ENCODE measurements at places on chromosomes 16 and 17.

- DNase-seq, result no peak
Observed at GRCh38 chr16:69880640-69881133, 70.4 kb upstream of the CLEC18A start.

DNA sequence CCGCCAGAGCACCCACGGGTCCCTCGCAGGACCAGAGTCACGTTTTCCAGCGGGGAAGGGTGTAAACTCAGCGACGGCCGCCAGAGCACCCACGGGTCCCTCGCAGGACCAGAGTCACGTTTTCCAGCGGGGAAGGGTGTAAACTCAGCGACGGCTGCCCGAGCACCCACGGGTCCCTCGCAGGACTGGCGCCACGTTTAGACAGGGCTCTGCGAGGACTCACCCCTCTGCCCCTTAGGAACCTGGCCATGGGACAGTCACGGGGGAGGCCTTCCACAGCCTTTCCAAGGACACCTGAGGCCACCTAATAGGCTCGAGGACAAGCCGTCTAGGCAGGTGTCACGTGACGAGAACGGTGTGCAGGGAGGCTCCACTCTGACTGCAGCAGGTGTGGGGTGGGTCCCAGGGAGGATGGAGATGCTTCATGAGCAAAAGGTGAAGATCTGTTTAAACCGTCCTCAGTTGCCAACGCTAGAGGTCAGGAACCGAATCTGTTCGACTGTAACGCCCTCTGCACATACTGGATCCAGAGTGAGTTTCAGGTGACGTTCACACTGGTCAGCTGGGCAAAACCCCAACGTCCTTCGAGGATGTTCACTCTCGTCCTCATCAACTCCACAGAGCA, 48.0 kb upstream of the METRNL start:
- no peak for DNase-seq

- no peak for DNase-seq
Observed at GRCh38 chr16:66979011-66979717, 9.2 kb upstream of the CES4A start.

DNA sequence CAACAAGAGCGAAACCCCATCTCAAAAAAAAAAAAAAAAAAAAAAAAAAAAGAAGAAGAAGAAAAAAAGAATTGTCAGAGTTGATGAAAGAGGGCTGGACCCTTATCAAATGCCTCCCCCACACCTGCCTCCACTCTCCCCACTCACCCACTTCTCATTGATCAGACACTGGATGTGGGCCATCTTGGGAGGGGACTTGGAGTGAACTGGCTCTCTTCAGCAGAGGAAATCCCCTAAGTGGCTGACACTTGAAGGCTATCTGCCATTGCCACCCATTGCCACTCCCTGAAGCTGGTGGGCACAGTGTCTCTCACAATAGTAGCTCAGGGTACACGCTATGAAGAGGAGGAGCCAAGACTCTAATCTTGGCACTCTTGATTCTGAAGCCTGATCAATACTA, 1.6 kb downstream of the ITGA2B start:
- DNase-seq, result no peak

- DNase-seq, result no peak
Observed at GRCh38 chr16:77049577-77049976, 141.4 kb upstream of the MON1B start.

DNA sequence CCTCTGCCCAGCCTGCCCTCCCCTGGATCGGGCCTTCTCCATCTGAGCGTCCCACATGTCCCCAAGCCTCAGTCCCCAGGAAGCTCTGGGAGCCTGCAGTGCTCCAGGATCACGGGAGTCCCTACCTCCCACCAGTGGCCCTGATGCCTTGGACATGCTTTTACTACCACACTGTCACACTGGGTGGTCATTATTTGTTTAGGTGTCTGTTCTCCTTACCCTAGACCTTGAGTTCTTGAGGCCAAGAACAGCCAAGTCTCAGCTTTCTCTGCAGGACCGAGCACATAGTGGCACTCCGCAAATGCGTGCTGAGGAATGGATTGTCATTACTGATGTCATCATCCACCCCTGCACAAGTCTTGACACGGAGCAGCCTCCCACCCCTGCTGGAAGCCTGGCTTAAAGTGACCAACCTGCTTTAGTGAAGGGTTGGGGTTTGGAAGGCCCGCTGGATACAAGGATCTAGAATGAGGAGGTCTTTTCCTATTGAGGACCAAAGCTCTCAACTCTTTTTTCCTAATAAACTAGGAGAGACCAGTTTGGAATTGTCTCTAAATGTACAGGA, 132.9 kb upstream of the CRHR1 start:
- DNase-seq, result no peak

GRCh38 chr17:67046398-67046797, 2.0 kb downstream of the CACNG1 start:
- DNase-seq, result no peak

DNA sequence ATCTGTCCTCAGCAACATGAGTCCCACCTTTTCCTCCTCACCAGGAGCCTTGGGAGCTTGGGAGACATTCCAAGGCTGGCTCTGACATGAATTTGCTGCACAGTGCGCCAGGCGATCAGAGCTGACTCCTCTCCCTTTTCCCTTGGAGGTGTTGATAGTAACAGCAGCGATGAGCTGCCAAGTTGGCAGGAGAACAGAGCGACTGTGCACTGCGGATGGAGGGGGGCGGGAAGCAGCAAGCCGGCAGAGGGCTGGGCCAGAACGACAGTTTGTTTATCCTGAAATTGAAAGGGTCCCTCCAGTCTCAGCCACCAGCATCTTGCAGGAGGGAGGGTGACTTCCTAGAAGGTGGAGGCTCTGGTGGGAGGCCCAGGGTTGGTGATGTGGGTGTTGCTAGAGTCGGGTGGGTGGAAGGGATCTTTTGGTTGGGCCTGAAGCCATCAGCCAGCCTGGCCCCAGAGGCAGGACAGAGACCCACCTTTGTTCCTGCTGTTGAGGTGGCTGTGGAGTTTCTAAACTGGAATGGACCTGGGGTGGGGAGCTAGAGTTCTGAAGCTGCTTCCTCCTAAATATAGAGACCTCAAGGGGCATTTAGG, 22.5 kb upstream of the DYNLL2 start:
- DNase-seq, result no peak

DNA sequence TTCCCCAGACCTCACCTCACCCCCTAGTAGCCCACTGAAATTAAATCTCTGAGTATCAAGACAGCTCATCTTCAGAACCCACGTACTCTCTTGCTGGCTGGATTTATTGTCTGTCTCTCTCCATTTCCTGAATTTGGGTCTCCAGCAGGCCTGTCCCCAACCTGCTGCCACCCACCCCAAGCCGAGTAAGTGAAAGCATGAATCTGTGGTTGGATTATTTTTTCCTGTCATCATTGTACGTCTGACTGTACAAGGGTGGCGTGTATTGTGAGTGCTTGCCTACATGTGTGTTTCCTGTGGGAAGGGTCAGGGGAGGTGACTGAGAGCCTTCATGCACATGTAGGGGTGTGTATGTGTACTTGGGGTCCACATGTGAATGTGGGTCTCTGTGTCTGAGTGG, 5.4 kb downstream of the TNP2 start:
- DNase-seq, result no peak

DNA sequence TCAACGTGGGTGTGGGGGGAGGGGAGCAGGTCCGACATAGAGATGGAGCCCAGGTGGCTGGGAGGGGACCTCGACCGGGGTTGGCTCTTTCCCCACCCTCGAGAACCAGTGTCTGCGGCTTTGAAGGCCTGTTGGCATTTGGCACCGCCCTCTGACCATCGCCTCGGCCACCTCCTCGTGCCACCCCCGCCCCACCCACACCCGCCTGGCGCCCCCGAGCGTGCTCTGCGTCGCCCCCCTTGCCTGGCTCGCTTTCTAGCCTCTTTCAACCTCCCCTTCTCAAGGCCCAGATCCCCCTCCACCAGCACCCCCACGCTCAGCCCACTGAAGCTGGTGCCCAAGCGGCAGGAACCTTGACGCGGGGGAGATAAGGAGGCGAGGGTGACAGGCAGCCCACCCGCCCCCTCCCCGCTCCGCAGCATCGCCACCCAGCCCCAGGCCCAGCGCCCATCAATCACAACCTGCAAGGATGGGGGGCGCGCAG, 619 bp downstream of the CACNB1 start:
- DNase-seq, result peak; percentile 32

GRCh38 chr17:9850151-9850550, 24.4 kb downstream of the GLP2R start:
- DNase-seq, result no peak

DNA sequence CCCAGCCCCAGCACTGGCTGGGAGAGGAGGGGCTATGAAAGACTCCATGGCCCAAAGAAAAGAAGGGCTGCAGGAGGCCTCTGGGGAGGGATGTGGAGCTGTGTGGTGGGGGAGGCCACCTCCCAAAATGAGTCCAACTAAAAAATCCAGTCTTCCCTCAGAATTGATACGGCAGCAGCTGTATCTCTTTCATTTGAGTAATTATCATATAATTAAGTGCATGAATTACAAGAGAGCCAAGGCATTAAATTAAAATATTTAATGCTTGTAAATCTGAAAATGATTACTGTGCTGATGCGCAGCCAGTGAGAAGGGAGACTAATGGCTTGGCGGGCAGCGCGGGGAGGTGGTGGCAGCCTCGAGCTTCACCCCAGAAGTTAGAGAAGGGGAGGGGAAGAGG, 192.8 kb downstream of the C16orf78 start:
- no peak for DNase-seq

GRCh38 chr17:38632334-38632733, 26.6 kb upstream of the SRCIN1 start:
- DNase-seq, result no peak

- DNase-seq, result no peak
Observed at GRCh38 chr16:29675811-29676643, 3.0 kb upstream of the QPRT start.

DNA sequence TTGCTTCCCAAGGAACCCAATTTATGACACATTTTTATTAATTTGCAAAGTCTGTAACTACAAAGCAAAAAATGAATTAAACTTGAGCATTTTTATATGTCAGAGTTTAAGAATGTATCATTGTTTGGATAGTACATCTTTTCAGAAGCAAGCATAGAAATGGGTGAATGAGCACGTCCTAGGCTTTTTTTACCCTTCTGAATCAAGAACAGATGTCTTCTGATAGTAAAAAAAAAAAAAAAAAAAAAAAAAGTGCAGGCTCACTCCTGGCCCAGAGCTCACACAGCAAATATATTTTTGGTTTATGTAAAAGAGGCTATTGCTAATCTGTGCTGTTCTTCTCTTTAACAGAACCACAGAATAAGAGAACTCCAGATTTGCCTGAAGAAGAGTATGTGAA, 6.3 kb downstream of the TERF2IP start:
- DNase-seq, result no peak

DNA sequence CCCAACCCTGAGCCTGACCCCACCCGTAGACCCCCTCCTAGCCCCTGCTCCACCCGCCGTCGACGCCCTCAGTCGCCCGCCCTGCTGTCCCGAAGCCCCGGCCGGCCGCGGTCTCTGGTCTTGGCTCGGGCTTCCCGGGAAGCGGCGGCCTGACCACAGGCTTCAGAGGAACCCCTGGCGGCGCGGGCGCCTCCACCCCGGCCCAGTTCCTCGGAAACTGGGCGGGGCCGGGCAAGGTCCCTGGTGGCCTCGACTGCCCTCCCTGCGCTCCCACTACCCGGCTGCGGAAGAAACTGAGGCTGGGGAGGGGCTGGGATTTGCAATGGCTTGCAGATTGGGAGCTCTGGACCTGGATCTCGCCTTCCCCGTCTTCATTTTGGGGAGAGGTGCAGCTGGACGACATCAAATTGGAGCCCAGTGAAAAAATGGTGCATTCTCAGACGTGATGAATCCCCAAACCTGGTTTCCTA, 692 bp upstream of the SOCS1 start:
- peak; percentile 48 for DNase-seq

DNA sequence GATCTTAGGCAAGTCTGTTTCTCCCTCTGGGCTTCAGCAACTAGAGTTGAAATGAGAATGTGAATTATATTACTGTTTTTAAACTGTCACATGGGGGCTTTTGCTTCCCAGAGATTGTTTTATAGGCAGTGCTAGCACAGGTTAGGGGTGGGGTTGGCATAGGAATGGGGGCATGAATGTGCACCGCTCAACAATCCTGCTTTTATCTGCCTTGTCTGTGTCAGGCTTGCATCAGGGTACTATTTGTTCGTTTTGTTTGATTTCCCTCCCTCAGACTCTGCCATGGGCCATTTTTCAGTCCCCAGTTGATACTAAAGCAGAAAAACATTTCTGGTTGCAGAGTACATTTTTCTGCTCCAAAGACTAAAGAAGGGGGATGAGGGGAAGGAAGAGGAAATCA, 34.6 kb upstream of the IRX6 start:
- no peak for DNase-seq

GRCh38 chr16:83666449-83666848, 141.3 kb upstream of the HSBP1 start:
- DNase-seq, result no peak

DNA sequence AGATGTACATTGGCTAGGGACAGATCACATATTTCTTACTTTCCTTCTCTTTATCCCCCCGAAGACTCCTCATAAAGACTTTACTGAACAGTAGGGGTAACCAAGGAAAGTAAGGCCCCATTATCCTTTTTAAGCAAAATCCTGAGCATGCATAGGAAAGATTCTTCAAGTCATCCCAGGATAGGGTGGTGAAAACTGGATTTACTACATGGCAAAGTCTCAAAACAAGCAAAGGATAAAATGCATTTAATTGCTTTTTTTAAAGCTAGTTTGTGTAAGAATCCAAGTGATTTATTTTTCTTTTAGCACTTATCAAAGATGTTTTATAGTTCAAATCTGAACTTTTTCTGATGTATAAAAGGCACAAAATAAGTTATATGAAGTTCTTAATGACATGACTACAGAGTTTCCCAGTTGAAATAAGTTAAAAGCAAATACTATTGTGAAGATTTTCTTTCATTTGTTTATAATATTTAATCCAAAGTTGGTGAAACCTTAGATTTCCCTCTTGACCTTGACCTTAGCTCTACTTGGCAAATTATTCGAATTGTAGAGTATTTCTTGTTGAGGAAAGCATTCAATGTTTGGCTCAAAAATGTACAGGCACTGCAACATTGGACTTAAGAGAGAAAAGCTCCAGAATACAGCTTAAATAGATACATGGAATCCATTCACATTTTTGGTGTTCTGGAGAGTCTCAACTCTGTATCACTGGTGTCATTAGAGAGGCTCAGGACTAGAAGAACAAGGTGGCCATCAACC, 104.3 kb downstream of the ABCA8 start:
- no peak for DNase-seq

GRCh38 chr16:4976611-4977145, 18.5 kb downstream of the SEC14L5 start:
- DNase-seq, result no peak

GRCh38 chr16:78669994-78670393, 570.5 kb downstream of the WWOX start:
- DNase-seq, result no peak

DNA sequence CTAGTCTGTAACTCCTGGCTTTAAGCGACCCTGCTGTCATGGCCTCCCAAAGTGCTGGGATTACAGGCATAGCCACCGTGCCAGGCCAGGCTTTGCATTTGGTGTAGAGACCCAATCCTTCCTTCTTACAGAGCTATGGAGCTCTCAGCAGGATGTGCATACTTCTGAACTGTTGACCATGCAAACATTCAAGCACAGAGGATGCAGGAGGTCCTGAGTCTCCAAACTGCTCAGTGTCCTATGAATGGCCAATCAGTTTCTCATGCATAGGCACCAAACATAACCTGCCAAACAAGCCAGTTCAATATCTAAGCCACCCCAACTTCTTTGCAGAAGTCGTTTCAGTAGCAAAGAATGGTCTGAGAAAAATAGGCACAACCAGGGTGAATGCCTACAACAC, 40.0 kb upstream of the NF1 start:
- no peak for DNase-seq
